ENCODE measurements at places on chromosomes 3 and 15. TPM values are rescaled to one million over a fixed set of nuclear protein-coding genes. Genes with fewer than 3 reads are reported as not detected.

Gene PRR23A
- total RNA-seq: not detected

Gene EAF1
- 30.0 TPM for total RNA-seq

Gene AMIGO3
- total RNA-seq: not detected

Gene PCOLCE2
- total RNA-seq: 2.0 TPM

Gene TERC
- 8.4 TPM for total RNA-seq

Gene ULK4
- 11.8 TPM for total RNA-seq

Gene GOLGA6L10
- 0.87 TPM for total RNA-seq

Gene CDHR4
- not detected for total RNA-seq

Gene TMCO5A
- total RNA-seq: not detected

Gene ZKSCAN7
- 3.8 TPM for total RNA-seq

Gene C3orf70
- total RNA-seq: 2.4 TPM

Gene DGKG
- 10.2 TPM for total RNA-seq

Gene SECISBP2L
- 21.1 TPM for total RNA-seq

Gene MRPL3
- 172 TPM for total RNA-seq

Gene BCHE
- total RNA-seq: not detected

Gene ROBO2
- not detected for total RNA-seq
